MM.1S (cell line): ENCODE measurements at places on chromosomes 2 and 18.

DNA sequence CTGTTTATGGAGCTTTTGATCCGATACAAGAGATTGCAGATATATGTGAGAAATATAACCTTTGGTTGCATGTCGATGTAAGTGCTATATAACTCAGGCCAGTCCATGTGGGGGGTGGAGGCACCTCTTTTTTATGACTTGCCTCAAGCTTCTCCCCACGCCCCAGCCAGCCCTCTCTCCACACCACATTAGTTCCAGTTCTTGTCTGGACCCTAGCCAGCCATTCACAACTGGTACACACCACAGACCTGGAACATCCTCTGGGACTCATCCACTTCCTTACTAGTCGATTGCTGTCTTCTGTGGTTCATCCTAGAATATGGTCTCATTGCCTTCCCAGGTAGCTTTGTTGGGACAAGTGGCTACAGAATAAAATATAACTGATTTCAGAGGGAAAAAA lies 31.0 kb downstream of the GAD1 start:
- no peak for DNase-seq

GRCh38 chr2:16406496-16407289 lies 258.9 kb downstream of the CYRIA start:
- no peak for DNase-seq

DNA sequence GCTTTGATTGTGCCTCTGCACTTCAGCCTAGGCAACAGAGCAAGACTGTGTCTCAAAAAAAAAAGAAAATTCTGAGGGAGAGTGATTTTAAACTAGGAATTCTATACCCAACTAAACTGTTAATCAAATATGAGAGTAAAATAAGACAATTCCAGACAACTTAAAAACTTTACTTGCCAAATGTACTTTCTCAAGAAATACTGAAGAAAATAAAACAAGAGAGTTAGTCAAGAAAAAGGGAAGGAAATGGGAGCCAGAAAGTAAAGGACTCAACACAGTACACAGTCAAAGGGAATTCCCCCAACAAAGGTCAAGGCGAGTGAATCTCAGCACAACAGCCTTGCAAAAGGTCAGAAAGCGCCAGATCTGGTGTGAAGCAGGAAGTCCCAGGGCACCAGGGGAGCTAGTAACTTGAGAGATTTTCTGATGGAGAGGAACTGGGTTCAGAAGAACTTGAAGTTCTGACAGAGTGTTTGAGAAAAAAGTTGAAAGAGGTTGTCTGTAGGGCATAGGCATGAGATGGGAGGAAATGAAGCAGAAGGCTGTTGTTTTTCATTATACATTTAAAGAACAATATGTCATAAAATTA lies 22.6 kb upstream of the TBC1D8 start:
- no peak for DNase-seq

GRCh38 chr2:124708661-124709060 lies 683.6 kb downstream of the CNTNAP5 start:
- no peak for DNase-seq

DNA sequence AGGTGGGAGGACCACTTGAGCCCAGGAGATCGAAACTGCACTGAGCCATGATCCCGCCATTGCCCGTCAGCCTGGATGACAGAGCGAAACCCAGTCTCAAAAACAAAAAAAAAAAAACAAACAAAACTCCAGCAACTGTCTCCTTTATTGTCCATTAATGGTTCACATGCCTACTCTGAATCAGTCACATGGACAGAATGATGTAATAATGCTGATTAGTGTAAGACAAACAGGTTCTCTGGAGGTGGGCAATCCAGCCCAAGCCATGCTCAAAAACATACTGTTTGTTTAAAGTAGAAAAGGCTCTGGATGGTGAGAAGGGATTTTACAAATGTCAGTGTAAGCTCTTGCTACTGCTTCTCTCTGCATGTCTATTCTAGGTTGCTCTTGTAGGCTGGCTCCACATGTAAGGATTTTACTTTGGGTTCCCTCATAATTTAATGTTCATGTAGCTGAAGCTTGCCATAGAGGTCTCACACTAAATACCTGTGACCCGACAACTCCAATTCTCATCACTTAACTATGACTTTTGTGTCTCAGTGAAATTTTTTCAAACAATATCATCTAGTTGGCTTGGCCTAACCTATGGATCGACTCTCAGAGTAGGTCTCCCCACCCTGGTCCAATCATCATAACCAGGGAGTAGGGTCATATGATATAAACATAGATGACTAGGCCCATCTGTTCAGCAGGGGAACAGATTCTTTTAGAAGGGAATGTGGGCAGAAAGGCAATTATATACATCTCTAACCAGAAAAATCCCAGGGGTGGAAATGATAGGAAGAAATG lies 83.9 kb upstream of the SLC39A10 start:
- no peak for DNase-seq

DNA sequence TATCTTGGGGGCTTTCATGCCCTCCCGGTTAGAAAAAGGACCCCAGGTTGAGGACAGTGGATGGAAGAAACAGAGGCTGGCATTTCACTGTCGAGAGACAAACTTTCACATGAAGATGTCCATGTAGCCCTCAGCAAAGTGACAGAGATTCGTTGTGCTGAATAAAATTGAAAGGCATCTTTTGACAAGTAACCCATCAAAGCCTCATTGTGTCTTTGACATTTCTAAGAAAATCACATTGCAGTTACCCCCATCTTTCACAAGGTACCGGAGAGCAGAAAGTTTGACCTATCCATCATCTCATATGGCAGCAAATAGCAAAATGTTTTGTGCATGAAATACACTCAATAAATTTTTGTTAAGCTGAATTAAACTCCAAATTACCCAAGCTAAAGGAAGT lies 2.0 kb upstream of the MBP start:
- DNase-seq, result no peak

- DNase-seq, result peak; percentile 81
Measured at GRCh38 chr2:181715033-181715630, 34.8 kb upstream of the NEUROD1 start.

DNA sequence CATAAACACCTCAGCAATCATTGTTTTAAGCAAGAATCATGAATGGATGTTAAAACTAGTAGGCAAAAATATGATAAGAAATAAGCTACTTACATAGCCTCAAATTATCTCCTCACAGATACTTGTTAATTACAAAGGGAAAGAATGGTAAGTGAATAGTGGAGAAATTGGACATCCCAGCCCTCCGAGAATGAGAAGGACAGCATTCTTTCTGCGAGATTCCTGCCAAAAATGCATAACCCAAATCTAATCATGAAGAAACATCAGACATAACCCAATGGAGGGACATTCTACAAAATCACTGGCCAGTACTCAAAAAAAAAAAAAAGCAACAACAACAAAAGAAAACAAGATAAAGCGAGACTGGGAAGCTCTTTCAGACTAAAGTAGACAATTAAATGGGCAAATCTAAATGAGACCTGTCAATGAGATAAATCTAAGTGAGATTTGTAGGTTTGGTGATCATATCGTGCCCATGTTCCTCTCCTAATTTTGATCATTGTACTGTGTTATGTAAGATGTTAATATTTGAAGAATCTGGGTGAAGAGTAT lies 57.9 kb upstream of the GLI2 start:
- no peak for DNase-seq

- DNase-seq, result no peak
Measured at GRCh38 chr2:148577845-148578492, 66.6 kb upstream of the EPC2 start.

- DNase-seq, result no peak
Measured at GRCh38 chr18:48488388-48488850, 50.4 kb upstream of the CTIF start.

DNA sequence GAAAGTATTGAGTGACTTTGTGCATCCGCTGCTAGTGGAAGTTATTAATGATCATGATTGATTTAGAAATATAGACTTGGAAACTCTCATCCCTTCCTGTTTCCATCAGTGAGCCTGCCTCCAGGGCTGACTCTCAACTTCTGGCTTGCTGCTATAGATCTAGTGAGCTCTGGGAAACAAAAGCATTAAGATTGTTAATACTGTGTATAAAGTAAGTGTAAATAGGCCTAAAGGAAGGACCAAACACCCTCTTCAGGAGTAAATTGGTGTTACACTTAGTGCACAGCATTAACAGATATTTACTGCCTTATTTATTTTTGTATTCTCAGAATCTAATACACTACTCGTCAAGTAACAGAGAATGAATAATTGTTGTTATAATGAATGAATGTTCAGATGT lies 285.6 kb downstream of the THSD7B start:
- DNase-seq, result peak; percentile 12

DNA sequence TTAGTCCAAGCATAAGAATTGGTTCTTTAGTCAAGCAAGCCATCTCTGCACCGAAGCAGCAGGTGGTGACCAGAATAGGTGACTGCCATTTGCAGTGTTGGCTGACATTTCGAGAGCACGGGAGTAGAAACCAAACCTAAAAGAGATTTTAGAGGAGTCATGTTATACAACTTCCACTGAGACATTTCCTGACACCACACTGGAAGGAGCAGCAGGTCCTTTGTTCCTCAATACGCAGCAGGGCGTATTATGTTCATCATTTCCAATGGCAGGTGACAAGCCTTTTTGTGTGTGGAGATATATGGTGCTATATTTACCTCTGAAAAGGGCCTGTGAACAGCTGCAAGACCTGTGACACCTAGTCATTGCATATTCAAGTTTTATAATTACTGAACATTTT lies 418.8 kb upstream of the NETO1 start:
- no peak for DNase-seq

- no peak for DNase-seq
Measured at GRCh38 chr2:28248511-28248910, 144.1 kb upstream of the FOSL2 start.

DNA sequence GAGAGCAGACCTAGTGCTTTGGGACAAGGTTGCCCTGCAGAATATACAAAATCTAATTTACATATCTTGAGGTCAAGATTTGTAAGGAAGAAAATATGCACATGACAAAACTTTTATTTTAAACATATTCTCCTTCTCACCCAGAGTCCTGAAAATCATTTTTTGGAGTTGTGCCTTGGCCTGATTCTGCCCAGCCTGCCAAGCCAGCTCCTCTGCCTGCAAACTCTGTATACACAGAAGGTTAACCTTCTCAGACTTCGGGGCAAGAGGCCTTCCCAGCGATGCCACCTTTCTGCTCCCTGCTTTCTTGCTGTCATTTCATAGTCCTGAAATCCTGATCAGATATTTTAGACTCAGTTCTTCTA lies 95.8 kb upstream of the CAVIN2 start:
- no peak for DNase-seq

GRCh38 chr2:20660506-20661420 lies 6.2 kb upstream of the GDF7 start:
- no peak for DNase-seq

DNA sequence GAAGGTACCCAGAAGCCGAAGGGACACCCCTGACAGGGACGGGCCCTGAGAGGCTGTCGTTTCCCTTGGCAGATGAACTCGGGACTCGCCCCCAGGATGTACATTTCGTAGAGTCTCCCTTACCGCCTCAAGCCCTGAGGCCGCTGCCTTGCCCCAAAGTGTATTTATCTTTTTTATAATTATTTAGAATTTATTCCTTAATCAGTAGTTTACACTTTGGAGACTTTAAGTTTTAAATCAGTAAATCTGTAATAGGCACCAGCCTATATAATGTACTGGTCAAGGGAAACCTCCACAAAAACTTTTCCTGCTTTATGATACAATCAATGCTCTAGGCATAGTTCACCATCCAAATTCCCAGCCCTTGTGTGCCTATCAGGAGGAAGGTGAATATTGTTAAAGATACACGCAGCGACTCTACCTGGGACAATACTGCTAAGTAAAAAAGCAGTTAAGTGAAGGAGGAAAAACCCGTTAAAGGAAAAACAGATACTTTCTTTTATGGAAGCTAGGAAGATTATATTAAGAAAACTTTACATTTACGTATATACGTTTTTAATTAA lies 848 bp downstream of the VRK2 start:
- no peak for DNase-seq

- DNase-seq, result no peak
Measured at GRCh38 chr2:186325827-186326535, 160.1 kb upstream of the ZC3H15 start.

DNA sequence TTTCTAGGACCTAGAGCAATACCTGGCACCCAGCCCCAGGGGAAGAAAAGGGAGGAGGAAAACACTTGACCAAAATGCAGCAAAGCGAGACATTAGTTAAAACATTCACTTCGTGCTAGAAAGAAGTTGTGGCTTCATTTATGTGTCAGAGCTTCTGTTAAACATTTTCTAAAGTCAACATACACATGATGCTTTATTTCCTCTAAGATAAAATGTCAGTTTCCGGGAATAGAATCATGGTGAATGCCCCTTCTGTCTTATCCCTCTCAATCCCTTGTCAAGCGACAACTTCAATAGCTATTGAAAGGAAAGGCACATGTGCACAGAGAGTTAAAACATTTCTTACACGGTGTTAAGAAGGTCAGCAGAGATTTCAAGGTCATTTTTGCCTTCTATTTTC lies 404.6 kb upstream of the CWC22 start:
- DNase-seq, result no peak

DNA sequence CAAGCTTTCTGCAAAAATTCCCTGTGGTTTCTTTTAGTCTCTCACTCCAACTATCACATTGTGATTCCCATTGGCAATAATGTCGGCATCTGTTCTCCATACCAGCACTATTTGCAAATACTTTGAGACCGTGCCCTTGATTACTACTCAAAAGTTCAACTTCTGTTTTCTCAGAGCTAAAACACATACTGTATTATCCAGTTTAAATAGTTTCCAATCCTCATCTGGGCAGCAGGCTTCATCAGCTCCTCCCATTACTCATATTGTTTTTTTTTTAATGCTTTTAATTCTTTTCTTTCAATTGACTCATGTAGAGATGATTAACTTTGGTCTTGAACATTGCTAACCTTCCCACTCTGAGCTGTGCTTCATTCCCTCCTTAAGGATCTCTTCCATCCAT lies 135.8 kb downstream of the METTL8 start:
- no peak for DNase-seq

DNA sequence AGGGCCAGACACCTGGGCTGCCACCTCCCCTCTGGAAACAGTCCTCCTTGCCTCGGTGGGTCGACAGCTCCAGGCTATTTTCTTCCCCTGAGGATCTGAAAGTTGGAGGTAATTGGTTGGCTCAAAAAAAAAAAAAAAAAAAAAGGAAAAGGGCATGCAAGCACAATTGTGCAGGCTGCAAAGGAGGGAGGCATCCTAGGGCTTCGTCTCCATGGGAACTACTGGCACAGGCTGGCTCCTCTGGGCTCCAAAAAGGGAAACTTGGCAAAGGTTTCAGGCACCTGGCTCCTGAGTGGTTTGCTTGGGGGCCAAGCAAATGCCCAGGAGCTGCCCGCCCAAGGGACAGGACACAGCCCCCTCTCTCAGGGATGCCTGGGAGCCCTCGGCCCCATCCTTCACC lies 1.1 kb upstream of the KCNIP3 start:
- DNase-seq, result no peak

DNA sequence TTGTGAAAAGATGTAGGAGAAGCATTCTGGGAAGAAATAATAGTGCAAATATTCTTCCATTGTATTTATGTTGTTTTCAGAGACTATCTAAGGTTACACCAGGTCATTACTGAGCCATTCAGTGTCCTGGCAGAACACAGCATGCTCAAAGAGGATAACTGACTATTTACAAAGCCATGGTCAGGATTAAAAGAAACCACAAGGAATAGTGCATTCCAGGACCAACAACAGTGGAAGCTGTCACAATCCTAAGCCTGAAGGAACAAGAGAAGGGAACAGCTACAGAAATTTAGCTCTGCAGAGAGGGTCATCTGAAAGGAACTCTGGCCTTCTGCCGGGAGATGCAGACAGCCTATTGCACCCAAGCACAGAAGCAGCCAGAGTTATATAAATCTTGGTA lies 116.7 kb downstream of the DSC3 start:
- no peak for DNase-seq

GRCh38 chr18:13547347-13547746 lies 179.0 kb downstream of the FAM210A start:
- DNase-seq, result no peak
